ENCODE measurements at places on chromosomes 16 and 17. TPM values are rescaled to one million over a fixed set of nuclear protein-coding genes. Genes with fewer than 3 reads are reported as not detected.

ENPP7 gene
- total RNA-seq, result not detected

KCNJ2 gene
- total RNA-seq, result 2.0 TPM

ZNF597 gene
- 2.3 TPM for total RNA-seq

CDC42EP4 gene
- 134 TPM for total RNA-seq

SEPTIN12 gene
- total RNA-seq, result not detected

HIGD1B gene
- not detected for total RNA-seq

PYDC1 gene
- not detected for total RNA-seq

ACSM5 gene
- total RNA-seq, result 0.78 TPM

MYH2 gene
- 11.9 TPM for total RNA-seq

SOCS1 gene
- total RNA-seq, result 16.9 TPM

TAC4 gene
- not detected for total RNA-seq

TBC1D3E gene
- not detected for total RNA-seq

C17orf78 gene
- not detected for total RNA-seq

CDR2L gene
- total RNA-seq, result 26.4 TPM

CCT6B gene
- total RNA-seq, result 1.1 TPM

TMEM235 gene
- total RNA-seq, result not detected

SOX8 gene
- total RNA-seq, result 5.7 TPM

TMEM220 gene
- 7.0 TPM for total RNA-seq

LDHD gene
- total RNA-seq, result 14.1 TPM

ZMYND15 gene
- total RNA-seq, result 2.5 TPM

COL1A1 gene
- 270 TPM for total RNA-seq

RGS11 gene
- 19.4 TPM for total RNA-seq

RPUSD1 gene
- total RNA-seq, result 12.3 TPM

ORC6 gene
- total RNA-seq, result 14.8 TPM

ADAM11 gene
- 5.7 TPM for total RNA-seq

NAGS gene
- total RNA-seq, result 0.92 TPM

LPO gene
- total RNA-seq, result not detected

NPIPA3 gene
- total RNA-seq, result 2.6 TPM

STAC2 gene
- total RNA-seq, result 14.3 TPM

CNP gene
- total RNA-seq, result 56.3 TPM

PSKH1 gene
- 24.1 TPM for total RNA-seq

CA5A gene
- total RNA-seq, result not detected

CD7 gene
- 3.5 TPM for total RNA-seq

ABCC12 gene
- not detected for total RNA-seq

DRC3 gene
- total RNA-seq, result 0.27 TPM

SLC5A10 gene
- not detected for total RNA-seq

ITGAL gene
- total RNA-seq, result 3.2 TPM

LRRC75A gene
- total RNA-seq, result 3.7 TPM

KRTAP2-3 gene
- not detected for total RNA-seq
